ENCODE measurements at places on chromosomes 16 and 17. TPM values are rescaled to one million over a fixed set of nuclear protein-coding genes. Genes with fewer than 3 reads are reported as not detected.

The NACA2 gene
- not detected for total RNA-seq

The CAVIN1 gene
- total RNA-seq, result not detected

The ZNF689 gene
- total RNA-seq, result 6.9 TPM

GRCh38 chr17:16623282-16623681 is 30.4 kb downstream of the ZNF624 start:
- H3K27me3 ChIP-seq, result no peaks in the 10 kb centered on the region
- no peaks in the 10 kb centered on the region for H3K4me1 ChIP-seq
- no peak for DNase-seq
- no peak overlapping the region for H3K27ac ChIP-seq
- H3K36me3 ChIP-seq, result peaks cover 68% of the 10 kb centered on the region

DNA sequence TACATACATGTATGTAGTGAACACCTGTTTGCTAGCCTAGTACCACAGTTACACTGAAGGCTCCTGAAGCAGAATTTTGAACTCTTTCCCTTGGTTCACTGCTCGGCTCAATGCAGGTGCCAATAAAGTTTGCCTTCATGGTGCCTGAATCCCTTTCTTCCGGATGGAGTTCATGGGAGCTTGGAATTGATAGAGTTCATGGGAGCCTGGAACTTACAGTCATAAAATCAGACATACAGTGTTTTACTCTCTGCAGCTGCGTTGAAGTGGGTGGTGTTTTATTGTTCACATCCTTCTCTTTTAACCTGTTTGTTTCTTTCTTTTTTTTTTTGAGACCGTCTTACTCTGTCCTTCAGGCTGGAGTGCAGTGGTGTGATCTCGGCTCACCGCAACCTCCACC is 29.2 kb upstream of the ABR start:
- no peak overlapping the region for H3K27ac ChIP-seq
- no peaks in the 10 kb centered on the region for H3K27me3 ChIP-seq
- DNase-seq, result no peak
- H3K4me3 ChIP-seq, result no peak overlapping the region
- no peaks in the 10 kb centered on the region for H3K4me1 ChIP-seq

DNA sequence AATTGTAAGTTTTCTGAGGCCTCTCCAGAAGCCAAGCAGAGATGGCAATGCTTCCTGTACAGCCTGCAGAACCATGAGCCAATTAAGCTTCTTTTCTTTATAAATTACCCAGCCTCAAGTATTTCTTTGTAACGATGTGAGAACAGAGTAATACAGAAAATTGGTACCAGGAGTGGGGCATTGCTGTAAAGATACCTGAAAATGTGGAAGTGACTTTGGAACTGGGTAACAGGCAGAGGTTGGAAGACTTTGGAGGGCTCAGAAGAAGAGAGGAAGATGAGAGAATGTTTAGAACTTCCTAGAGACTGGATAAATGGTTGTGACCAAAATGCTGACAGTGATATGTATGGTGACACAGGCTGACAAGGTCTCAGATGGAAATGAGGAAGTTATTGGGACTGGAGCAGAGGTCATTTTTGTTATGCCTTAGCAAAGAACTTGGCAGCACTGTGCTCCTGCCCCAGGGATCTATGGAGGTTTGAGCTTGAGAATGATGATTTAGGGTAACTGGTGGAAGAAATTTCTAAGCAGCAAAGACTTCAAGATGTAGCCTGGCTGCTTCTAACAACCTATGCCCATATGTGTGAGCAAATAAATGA is 23.1 kb downstream of the PRDM7 start:
- H3K4me1 ChIP-seq, result peaks cover 5% of the 10 kb centered on the region
- no peak for DNase-seq
- H3K36me3 ChIP-seq, result no peaks in the 10 kb centered on the region
- no peak overlapping the region for H3K4me3 ChIP-seq

DNA sequence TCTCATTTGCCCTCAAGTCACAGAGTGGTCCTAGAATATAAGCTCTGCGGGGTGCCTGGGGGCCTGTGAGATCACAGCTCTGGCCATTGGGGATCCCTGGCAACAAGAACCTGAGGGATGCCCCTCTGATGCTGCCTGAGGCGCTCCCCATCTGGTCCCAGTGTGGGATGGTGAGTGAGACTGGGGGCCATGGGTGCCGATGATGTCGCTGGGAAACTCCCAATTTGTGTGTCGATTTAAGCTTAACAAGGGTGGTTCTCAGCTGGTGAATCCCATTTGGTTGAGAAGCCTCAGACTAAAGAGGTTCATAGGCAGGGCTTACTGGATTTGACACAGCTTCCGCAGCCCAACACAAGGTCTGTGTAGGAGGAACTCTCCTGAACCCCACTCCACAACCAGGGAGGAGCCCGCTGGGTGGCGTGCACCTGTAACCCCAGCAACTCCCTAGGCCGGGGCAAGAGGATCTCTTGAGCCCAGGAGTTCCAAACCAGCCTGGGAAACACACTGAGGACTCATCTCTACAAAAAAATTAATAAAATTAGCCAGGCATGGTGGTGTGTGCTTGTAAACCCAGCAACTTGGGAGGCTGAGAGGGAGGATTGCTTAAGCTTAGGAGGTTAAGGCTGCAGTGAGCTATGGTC is 63.7 kb upstream of the SIAH1 start:
- no peak overlapping the region for H3K4me3 ChIP-seq
- no peaks in the 10 kb centered on the region for H3K27me3 ChIP-seq
- H3K27ac ChIP-seq, result no peak overlapping the region
- H3K36me3 ChIP-seq, result no peaks in the 10 kb centered on the region

DNA sequence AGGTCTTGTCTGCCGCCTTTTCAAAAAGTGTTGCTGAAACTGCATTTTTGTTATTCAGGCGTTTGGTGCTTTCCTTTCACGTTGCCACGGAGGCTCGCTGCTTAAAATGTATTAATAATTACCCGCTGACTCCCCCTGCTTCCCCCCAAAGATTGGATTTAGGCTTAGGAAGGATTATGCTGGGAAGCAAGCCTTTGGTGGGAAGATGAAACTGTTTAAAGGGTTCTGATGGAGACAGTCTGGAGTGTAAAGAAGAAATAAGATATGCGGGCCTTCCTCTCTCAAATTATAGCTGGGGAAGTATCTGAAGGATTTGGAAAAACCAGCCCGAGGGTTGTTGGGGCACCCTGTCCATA is 1.1 kb downstream of the KSR1 start:
- peak overlapping the region; percentile 73 for H3K4me3 ChIP-seq
- H3K27me3 ChIP-seq, result no peaks in the 10 kb centered on the region
- no peak overlapping the region for H3K27ac ChIP-seq

- no peak for DNase-seq
- H3K27ac ChIP-seq, result peak overlapping the region; percentile 52
- H3K4me1 ChIP-seq, result peaks cover 18% of the 10 kb centered on the region
- H3K27me3 ChIP-seq, result no peaks in the 10 kb centered on the region
- H3K36me3 ChIP-seq, result no peaks in the 10 kb centered on the region
- peak overlapping the region; percentile 62 for H3K4me3 ChIP-seq
Observed at GRCh38 chr16:20676268-20676825, 21.1 kb downstream of the ACSM1 start.

GRCh38 chr16:24291932-24292331 is 35.8 kb downstream of the CACNG3 start:
- no peaks in the 10 kb centered on the region for H3K36me3 ChIP-seq
- H3K27ac ChIP-seq, result no peak overlapping the region
- H3K4me3 ChIP-seq, result no peak overlapping the region
- DNase-seq, result no peak

GRCh38 chr17:36773039-36773438 is 164.2 kb upstream of the LHX1 start:
- H3K27ac ChIP-seq, result no peak overlapping the region
- H3K36me3 ChIP-seq, result no peaks in the 10 kb centered on the region
- peaks cover 29% of the 10 kb centered on the region for H3K27me3 ChIP-seq
- H3K4me3 ChIP-seq, result no peak overlapping the region

GRCh38 chr17:7119314-7119713 is 4.7 kb upstream of the ASGR2 start:
- H3K36me3 ChIP-seq, result no peaks in the 10 kb centered on the region
- H3K27ac ChIP-seq, result no peak overlapping the region
- H3K27me3 ChIP-seq, result no peaks in the 10 kb centered on the region
